ENCODE measurements at places on chromosomes 16 and 17. TPM values are rescaled to one million over a fixed set of nuclear protein-coding genes. Genes with fewer than 3 reads are reported as not detected.

The CTRB2 gene
- total RNA-seq: not detected

The TBC1D3H gene
- not detected for total RNA-seq

The TAT gene
- not detected for total RNA-seq

The VTN gene
- total RNA-seq: 57.8 TPM

The TRIM47 gene
- total RNA-seq: 62.9 TPM

The EME1 gene
- total RNA-seq: 0.23 TPM

The CIITA gene
- 16.0 TPM for total RNA-seq

Measured in prostate gland (tissue), 2 donors.